ENCODE measurements at places on chromosomes 4 and X.
A peak's percentile ranks its signal among the peaks of the same experiment; 100 is the strongest.

- no peak for DNase-seq
Observed at GRCh38 chr4:20203508-20203907, 48.2 kb upstream of the SLIT2 start.

DNA sequence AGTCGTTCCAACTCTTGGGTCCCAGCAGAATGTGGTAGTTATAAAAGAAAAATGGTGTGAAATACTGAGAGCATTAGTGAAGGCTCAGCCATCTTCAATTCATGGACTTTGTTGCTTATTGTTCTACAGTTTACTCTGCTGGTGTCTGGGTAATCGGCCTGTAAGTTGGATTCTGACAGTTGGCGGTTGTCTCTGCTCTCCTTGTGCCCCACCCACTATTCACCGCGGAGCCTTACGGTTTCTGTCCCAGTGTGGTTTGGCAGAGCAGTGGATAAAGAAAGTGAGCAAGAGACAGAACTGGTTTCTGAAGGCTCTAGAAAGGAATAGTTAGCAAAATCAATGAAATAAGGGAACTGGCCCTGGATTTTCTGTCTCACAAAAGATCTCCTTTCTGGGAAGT, 9.1 kb downstream of the LONRF3 start:
- no peak for DNase-seq

GRCh38 chr4:26175006-26175786, 145.6 kb upstream of the RBPJ start:
- peak; percentile 2 for DNase-seq

GRCh38 chr4:22410645-22411247, 105.1 kb downstream of the ADGRA3 start:
- no peak for DNase-seq

- no peak for DNase-seq
Observed at GRCh38 chr4:25377572-25378436, 741 bp downstream of the ANAPC4 start.
